CD4-positive, alpha-beta T cell treated with Interleukin-10 for 1 hour (primary cell): ENCODE measurements at places on chromosomes 7 and 10.
A peak's percentile ranks its signal among the peaks of the same experiment; 100 is the strongest.

GRCh38 chr10:13117841-13118783 is 18.1 kb downstream of the OPTN start:
- no peak for DNase-seq

DNA sequence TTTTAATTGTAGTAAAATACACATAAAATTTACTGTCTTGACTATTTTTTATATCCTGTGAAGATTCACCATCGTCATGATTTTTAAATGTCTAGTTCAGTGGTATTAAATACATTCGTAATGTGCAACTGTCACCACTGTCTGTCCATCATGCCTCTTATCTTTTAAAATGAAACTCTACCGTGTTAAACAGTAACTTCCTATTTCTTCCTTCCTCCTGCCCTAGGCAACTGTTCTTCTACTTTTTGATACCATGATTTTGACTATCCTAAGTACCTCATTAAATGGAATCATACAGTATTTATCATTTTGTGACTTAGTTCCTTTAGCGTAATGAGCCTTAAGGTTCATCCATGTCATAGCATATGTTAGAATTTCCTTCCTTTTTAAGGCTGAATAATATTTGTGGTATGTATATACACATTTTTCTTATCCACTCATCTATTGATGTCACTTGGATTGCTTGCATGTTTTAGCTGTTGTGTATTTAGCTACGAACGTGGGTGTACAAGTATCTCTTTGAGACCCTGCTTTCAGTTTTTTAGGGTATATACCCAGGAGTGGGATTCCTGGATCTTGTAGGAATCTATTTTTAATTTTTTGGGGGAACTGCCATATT is 13.5 kb downstream of the SLK start:
- no peak for DNase-seq

GRCh38 chr10:7260412-7260900 is 150.4 kb downstream of the SFMBT2 start:
- peak; percentile 65 for DNase-seq

DNA sequence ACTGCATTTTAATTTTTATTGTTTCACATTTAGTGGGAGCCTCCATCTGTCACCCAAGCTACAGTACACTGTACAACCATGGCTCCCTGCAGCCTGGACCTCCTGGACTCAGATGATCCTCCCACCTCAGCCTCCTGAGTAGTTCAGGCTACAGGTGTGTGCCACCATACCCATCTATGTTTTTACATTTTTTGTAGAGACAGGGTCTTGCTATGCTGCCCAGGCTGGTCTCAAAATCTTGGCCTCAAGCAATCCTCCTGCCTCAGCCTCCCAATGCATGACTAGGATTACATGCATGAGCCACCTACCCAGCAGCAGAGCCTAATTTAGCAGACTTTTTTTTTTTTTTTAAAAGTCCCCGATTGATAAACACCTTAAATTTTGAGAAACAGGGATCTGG is 5.6 kb downstream of the PIP4K2A start:
- no peak for DNase-seq

GRCh38 chr10:50648935-50649227 is 25.1 kb upstream of the SGMS1 start:
- DNase-seq, result no peak
